IgD-negative memory B cell (primary cell): ENCODE measurements at places on chromosomes 3 and 15. TPM values are rescaled to one million over a fixed set of nuclear protein-coding genes. Genes with fewer than 3 reads are reported as not detected.

The PPP1R14D gene
- 0.56 TPM for polyA plus RNA-seq

The CIB1 gene
- polyA plus RNA-seq = 304 TPM

The ELL3 gene
- 9.3 TPM for polyA plus RNA-seq

The ADIPOQ gene
- not detected for polyA plus RNA-seq

The SPTBN5 gene
- polyA plus RNA-seq = not detected

The DPH3 gene
- 22.7 TPM for polyA plus RNA-seq
